Activated T-helper 1 cell treated with anti-CD3 and anti-CD28 coated beads, Interleukin-2, amount 50 U/mL, for 16 hours (primary cell): ENCODE measurements at places on chromosomes 12 and 14.

GRCh38 chr14:91751719-91752118, 19.8 kb upstream of the CATSPERB start:
- no peak for DNase-seq

- no peak for DNase-seq
These were observed 9.7 kb downstream of the NAP1L1 start for GRCh38 chr12:76074701-76075336.

DNA sequence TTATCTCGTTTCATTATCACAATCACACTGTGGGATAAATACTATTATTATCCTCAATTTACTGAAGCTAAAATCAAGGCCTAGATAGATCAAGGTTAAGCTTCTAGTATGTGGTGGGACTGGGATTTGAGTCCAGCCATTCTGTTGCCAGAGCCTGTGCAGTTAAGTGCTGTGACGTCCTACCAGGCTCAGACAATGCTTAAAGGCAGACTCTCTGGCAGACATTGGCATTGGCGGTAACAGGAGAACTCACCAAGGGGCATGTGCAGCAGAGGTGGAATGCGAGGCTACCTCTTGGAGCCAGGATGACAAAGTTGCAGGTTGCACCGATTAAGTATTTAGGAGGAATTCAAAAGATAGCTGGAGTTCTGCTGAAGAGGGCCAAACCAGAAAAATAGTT, 155.6 kb upstream of the IFNG-AS1 start:
- DNase-seq = no peak

GRCh38 chr12:57388425-57388824, 42.4 kb downstream of the R3HDM2 start:
- no peak for DNase-seq

GRCh38 chr12:109863847-109864712, 16.3 kb downstream of the GLTP start:
- no peak for DNase-seq

DNA sequence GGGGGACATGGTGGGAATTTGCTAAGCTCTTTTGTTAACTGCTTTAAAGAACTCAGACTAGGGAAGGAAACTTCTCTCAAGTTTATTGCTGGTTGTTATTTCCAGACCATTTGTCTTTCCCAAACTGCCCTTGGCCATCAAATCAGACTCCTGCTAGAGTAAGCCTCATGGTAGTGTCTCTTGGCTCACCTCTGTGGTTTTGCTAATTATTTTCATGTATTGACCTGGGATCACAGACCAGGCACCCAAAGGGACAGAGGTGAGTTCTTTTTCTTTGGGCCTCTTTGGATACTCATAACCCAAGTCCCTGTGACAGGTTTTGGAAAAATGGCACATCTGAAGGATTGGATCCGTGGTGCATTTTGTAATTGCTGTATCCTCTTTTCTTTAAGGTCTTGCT, 11.2 kb downstream of the ETV6 start:
- DNase-seq = no peak

GRCh38 chr12:71562676-71563595, 100.7 kb downstream of the ZFC3H1 start:
- DNase-seq = no peak

GRCh38 chr12:118120579-118121363, 15.2 kb upstream of the PEBP1 start:
- peak; percentile 26 for DNase-seq

GRCh38 chr12:52243856-52244614, 11.0 kb downstream of the KRT7 start:
- DNase-seq = peak; percentile 13

- DNase-seq = no peak
These were observed 35.2 kb upstream of the FAM181A start for GRCh38 chr14:93891756-93892504.

DNA sequence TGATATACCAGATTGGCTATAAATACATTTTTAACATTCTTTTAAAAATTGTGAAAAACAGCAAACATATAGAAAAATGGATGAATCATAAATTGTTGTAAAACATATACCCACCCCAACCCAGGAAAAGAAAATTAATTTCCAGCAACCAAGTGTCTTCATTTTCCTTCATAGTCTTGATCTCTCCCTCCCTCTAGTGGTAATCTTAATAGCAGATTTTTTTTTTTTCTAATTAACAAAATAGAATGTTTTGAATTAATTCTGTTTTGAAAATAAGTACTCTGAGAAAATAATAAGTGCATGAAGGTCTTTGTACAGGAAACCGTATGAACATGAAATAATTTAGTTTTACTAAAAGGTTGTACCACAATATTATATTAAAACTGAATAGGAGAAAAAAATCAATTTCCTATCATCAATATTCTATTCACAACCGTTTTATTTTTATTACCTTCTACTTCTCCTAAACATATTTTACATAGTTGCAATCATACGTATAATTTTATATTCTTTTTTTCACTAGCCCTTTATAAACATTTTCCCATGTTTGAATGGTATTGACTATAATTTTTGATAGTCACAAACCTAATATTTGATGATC, 7.0 kb downstream of the ETNK1 start:
- DNase-seq = no peak

GRCh38 chr14:60839657-60840056, 105.1 kb downstream of the MNAT1 start:
- no peak for DNase-seq

DNA sequence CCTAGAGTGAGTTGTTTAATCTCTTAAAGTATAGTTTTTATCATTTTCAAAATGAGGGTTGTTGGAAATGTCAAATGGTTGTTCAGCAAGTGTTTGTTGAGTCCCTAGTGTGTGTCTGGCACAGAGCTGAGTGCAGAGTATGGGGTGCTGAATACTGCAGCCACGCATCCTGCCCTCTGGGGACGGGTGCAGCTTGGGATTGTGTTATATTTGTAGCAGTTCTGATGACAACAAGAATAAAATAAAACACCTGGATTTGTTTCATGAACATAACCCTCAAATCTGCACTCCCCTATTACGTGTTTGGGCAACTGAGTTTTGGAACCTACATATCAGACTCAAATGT, 127.9 kb downstream of the CACNA1C start:
- DNase-seq = no peak

- no peak for DNase-seq
These were observed 70.8 kb upstream of the DACT1 start for GRCh38 chr14:58566979-58567378.

- peak; percentile 19 for DNase-seq
These were observed 13.9 kb upstream of the UBC start for GRCh38 chr12:124928095-124928911.

GRCh38 chr12:128337431-128338170, 70.6 kb downstream of the TMEM132C start:
- no peak for DNase-seq

DNA sequence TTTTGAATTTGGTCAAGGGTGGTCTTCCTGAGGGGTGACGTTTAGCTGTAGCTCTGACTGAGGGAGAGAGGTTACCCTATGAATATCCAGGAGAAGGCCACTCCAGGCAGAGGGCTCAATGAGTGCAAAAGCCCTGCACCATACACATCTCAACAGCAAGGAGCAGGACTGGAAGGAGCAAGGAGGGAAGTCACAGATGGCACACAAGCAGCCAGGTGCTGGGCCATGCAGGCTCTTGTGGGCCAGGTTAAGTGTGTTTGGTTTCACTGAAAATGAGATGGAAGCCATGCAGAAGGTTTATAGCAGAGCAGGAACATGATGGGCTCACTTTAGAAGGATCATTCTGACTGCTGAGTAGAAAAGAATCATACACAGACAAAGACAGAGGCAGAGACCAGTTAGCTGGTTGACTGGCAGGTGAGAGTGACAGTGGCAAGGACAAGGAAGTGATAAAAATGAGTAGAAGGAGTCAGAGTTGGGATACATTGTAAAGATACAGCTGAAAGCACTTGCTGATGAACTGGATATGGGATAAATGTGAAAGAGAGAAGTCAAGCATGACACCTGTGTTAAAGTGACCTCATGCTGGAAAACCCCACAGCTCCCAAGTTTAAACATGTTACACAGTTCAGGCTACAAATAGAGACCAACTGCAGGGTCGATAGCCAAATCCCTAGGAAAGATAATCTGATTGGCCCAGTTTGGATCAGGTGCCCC, 81.2 kb downstream of the PRKD1 start:
- DNase-seq = no peak

DNA sequence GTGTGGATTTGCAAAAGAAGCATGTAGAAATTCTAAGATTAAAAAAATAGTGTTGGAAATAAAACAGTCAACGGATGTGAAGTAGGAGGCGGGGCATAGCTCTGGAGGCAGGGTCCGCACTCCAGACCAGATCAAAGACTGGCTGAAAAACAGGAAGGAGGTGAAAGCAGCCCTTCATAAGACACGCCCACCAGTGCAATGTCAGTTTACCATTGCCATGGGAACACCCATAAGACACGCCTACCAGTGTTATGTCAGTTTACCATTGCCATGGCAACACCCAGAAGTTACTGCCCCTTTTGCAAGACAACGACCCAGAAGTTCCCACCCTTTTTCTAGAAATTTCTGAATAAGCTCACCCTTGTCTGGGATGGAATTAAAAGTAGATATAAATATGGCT, 87.1 kb downstream of the FZD10 start:
- no peak for DNase-seq

DNA sequence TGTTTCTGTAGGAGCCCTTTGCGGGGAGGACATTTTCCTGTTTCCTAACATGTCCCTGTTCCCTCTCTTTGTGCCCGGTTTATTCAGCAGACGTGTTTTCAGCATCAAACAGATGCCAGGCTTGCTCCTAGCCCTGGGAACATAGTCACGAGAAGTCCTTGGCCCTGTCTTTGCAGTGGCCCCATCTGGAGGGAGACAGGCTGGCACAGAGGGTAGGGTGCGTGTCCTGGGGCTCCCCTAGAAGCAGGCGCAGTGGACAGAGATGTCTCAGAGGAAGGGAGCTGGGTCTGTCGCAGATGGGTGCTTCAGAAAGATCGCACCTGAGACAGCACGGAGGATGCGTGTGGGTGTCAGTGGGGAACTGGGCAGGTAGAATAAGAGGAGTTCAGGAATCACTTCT, 75.0 kb upstream of the DYNC1H1 start:
- DNase-seq = no peak

DNA sequence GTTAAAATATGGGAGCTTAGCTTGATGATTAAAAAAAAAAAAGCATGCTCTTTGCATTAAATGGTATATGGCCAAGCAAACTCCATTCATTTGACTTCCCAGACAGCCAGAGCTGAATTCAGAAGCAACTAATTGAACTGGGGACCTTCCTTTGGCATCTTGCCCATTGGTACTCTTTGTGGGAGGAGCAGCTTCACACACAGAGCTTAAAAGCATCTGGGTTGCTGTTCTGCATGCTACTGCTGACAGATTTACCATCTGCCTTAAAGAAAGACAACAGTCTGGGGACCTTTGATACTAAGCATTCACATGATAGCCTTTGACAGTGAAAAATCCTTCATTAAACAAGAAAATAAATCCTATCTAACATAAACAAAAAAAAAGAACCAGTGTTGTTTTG, 977.9 kb downstream of the TMTC2 start:
- DNase-seq = no peak

DNA sequence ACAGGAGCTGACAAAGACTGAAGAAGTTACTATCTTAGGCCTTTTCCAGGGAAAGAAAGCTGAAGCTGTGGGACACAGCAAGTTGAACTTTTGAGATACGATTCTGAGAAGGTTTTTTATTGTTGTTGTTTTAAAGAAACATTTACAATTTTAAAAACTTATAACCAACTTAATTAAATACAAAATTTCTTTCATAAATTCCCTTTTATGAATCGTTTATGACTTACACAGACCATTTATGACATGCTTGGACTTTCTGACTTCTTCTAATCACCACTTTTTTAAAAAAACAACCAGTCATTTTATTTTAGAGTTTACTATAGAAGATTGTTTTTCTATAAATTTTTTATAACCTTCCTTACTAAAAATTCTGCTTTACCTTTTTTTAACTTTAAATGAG, 68.7 kb downstream of the DHRS2 start:
- no peak for DNase-seq

DNA sequence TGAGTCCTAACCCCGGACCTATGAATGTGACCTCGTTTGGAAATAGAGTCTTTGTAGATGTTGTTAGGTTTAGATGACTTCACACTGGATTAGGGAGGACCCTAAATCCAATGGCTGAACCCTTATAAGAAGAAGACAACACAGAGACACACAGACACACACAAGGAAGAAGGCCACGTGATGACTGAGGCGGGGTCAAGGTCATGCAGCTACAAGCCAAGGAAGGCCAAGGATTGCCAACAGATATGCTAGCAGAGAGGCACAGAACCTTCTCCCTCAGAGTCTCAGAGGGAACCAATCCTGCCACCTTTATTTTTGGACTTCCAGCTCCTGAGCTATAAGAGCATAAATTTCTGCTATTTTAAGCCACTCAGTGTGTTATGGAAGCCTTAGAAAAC, 31.8 kb downstream of the LTBP2 start:
- DNase-seq = no peak

GRCh38 chr14:68894123-68894522, 85.0 kb downstream of the ACTN1 start:
- DNase-seq = no peak

DNA sequence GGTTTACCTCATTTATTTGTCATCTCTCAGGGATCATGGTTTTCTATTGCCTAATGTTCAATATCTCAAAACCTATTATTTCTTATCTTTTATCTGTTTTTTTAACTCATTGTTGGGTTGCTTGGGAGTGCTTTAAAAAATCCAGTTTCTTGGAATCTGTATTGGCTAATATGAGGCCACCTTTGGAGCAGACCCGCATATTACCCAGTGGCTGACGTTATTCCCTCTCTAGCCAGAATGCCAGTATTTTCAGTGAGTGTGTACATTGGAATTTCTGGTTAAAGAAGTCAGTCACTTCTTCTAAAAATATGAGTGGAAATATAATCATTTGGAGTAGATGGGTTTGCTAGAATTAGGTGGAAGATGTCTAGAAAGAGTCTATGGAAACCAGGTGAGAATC, 38.3 kb downstream of the PRMT8 start:
- DNase-seq = no peak

GRCh38 chr14:65566820-65567522, 154.4 kb downstream of the FUT8 start:
- DNase-seq = no peak

GRCh38 chr14:70036665-70037064, 152.1 kb downstream of the SLC8A3 start:
- no peak for DNase-seq

- no peak for DNase-seq
These were observed 47.7 kb downstream of the SLC16A7 start for GRCh38 chr12:59643550-59643949.

DNA sequence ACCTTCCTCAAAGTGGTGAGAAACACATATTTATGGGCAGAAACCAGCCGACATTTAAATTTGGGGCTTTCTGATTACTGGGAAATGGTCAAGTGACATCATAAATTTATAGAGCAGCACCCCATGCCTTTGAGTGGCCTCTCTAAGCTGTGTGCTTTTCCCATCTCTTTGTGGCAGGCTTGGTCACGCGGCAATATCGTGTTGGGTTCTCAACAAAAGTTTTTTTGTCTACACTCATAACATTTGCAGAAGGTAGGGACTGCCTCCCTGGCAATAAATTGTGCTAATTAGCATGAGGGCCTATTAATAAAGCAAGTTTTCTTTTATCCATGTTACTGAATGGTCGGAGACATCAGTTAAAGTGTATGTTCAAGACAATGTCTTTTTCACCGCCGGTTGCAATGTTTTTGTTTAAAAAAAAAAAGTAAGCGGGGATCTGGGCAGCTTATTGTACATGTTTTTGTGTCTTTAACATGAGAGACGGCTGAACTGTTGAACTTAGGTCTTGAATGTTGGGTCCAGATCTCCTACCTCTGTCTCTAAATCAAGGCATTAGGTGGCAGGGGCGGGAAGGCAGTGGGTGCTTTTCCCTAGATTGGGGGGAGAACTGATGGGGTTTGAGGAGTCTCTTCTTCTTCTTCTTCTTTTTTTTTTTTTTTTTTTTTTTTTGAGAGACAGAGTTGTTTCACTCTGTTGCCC, 193.3 kb downstream of the PHETA1 start:
- no peak for DNase-seq

GRCh38 chr12:119448611-119449131, 114.1 kb downstream of the CCDC60 start:
- no peak for DNase-seq
